Activated CD4-positive, alpha-beta memory T cell treated with anti-CD3 and anti-CD28 coated beads, Interleukin-2, amount 10 ng/mL, durations not matched to agents 7 days and 5 days (primary cell): ENCODE measurements at places on chromosomes 4 and X.

DNA sequence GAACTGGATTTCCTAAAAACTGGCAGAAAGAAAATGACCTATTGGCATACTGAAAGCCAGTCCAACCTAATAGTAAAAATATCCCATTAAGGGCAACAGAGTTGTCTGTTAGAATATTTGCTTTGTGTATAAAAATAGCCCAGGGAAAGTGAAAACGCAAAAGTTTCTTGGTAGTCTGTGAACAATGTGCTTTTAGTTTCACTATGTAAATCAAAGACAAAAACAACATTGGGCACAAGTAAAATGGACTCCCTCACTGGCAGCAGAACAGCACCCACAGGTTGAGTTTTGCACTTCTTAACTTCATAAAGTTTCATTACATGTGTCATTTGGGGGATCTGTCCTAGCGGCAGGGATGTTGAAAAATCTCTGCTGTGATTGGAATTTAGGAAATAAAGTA lies 4.3 kb upstream of the FGG start:
- DNase-seq = no peak

DNA sequence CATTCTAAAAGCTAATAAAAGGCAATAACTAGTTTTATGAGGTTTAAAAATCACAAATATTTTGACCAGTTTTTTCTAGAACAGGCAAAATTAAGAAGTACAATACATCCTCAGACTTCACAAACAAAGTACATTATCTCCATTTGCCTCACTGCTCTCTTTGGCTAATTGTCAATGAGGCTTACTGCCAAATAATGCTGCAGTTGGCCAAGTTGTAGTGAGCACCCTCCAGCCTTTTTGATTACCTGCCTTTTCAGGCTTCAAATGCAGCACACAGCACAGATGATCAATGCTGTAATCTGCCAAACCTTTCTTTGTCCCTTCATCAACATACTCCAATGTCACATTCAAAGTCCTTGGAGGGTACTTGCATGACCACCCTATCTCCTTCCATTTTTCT lies 605.2 kb downstream of the KLHL13 start:
- DNase-seq = no peak

DNA sequence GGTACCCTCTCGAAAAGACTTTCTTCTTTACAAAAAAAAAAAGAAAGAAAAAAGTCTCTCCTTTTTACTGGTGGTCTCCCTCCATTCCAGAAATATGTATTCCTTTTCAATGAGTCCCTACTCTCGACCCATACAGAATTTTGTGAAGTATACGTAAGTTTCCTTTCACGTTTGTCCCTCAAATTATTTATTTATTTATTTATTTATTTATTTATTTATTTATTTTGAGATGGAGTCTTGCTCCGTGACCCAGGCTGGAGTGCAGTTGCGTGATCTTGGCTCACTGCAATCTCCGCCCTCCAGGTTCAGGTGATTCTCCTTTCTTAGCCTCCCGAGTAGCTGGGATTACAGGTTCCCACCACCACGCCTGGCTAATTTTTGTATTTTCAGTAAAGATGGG lies 429.2 kb upstream of the AR start:
- DNase-seq = no peak

- DNase-seq = no peak
Observed at GRCh38 chr4:3406021-3406420, 35.7 kb upstream of the HGFAC start.

- no peak for DNase-seq
Observed at GRCh38 chr4:8577972-8578371, 2.2 kb upstream of the GPR78 start.

GRCh38 chr4:139470997-139471665 lies 17.2 kb downstream of the RAB33B start:
- DNase-seq = no peak

DNA sequence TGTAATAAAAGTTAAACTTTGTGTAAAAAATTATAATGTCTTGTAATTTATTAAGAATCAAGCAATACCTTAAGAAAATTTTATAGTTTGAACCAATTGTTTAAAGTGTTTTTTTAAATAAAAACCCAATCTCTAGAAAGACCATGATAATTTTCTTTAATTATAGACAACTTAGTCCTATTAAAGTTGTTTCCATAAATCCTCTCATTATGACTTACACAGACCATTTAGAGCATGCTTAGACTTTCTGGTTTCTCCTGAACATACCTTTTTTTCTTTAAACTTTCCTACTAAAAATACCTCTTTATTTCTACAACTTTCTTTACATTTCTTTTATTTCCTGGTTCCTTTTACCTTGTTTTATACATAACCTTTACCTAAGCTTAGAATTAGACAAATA lies 837.4 kb downstream of the PCDH19 start:
- DNase-seq = no peak

DNA sequence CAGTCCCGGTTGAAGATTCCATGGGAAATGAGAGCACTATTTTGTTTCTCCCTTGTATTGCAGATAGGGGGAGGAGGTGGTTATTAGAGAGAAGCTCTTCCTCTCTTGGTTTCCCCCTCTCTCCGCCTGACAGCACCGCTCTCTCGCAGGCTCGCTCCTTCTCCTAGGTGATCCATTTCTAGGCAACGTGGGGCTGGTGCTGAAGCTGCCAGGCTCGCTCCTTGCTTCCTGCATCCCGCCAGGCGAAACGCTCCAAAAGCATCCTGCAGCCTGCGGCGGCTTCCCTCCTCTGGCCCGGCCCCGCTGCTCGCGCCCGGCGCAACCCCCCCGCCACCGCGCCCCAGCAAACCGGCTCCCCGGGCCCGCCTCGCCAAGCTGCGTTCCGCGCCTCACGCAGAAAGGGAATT lies at the start of gene GRID2:
Gene GRID2 (plus strand): TSS at position 346 of the 407 bp plus-strand sequence.
- DNase-seq = no peak

DNA sequence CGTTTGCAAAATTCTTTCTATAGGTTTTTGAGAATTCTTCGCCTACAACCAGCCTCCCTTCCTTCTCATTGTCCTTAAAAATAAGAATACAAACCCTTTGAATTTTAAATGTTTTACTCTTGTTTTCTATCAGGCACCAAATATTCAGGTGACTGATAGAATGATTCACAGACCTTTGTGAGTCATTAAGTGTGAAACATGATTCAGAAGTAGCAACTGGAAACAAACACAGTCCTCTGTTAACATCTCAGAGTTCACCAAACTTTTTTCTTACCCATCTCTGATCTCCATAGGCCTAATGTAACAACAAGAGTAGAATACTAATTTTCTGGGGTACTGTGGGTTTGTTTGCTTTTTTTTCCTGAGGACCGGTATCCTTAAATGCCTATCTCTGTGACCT lies 63.4 kb upstream of the MAB21L2 start:
- DNase-seq = no peak

GRCh38 chr4:74845834-74846233 lies 51.5 kb upstream of the BTC start:
- DNase-seq = no peak

DNA sequence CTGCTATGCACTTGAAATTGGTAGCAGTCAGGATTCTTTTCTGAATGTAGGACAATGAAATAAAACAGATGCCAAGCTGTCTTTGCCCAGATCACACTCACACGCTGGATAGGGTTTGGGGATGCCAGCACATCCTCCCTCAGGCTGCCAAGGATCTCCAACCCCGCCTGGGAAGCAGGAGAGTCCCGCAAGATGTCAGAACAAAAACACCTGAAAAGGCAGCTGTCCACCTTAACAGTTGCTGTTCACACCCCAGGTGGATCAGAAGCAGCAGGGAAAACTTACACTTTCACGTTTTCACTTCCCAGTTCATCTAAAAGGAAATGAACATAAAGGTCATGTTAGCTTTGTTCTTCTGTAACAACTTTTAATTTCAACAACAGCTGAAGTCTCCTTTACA lies 35.7 kb downstream of the TMEM154 start:
- DNase-seq = no peak
